ENCODE measurements at places on chromosomes 3 and 15.

- no peak for DNase-seq
These were observed 173.4 kb downstream of the WNT5A start for GRCh38 chr3:55313666-55314065.

- no peak for DNase-seq
These were observed 26.3 kb upstream of the MITF start for GRCh38 chr3:69712933-69713332.

DNA sequence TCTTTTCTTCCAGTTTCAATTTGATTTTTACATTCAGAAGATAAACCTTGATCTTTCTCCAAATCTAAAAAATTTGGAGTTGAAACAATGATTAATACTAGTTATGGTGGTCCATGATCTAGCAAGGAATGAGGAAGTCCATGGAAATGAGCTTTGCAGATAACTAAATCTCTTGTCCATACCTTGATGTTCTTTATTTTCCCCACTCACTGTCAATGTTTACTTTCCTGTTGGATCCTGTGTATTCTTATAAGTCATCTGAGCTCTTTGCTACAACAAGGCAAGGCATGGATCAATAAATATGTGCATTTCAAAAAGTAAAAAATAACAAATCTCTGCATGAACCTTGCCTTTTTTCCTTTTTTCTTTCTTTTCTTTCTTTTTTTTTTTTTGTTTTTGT is 6.2 kb upstream of the MYO1E start:
- DNase-seq = no peak

DNA sequence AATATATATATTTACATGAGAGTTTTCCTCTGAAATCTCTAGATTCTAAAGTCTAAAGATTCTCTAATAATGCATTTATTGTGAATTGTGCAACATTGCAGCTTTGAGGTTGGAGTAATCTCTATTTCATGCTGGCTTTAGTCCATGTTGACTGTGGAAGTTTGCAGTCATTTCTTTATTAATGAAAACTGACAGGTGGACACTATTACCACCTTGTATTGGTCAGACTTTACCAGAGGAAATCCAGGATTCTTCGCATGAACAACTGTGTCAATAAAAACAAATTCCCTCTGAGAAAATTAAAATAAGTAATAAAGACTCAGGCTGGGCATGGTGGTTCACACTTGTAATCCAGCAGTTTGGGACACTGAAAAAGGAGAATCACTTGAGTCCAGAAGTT is 274.1 kb downstream of the SHQ1 start:
- no peak for DNase-seq

GRCh38 chr15:39181940-39182339 is 398.9 kb upstream of the THBS1 start:
- DNase-seq = no peak

- no peak for DNase-seq
These were observed 172.6 kb upstream of the CNTN3 start for GRCh38 chr3:74787011-74787410.

DNA sequence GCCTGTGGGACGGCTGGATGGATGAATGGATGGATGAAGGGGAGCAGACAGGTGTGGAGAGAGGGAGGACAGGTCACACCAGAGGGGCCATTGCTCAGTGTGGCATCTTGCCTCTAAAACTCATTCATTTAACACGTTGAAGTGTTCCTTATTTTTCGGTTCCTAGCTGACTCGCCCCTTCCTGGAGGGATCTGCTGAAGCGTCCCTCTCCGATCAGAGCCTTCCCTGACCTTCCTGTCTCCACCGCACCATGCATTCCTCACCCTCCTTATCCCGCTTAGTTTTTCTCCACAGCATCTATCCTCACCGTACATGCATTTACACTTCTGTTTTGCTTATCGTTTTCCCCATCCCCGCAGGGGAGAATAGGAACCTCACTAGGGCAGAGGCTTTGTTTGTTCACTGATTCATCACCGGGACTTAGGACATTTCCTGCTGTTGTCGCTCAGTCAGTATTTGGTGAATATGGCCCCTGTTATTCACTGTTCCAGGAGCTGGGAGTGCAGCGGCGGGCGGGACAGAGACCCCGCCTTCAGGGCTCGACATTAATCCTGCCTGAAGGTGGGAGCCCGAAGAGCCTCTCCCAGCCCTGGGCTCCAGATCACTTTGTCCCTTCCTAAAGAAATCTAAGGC is 32.0 kb downstream of the FOXL2 start:
- no peak for DNase-seq

GRCh38 chr3:141103067-141103466 is 51.9 kb downstream of the SPSB4 start:
- peak; percentile 10 for DNase-seq
